ENCODE measurements at places on chromosomes 5 and 9.

- no peak for DNase-seq
These were observed 17.1 kb downstream of the TPPP start for GRCh38 chr5:675871-676698.

- DNase-seq = peak; percentile 86
These were observed 55.9 kb downstream of the TMC1 start for GRCh38 chr9:72577212-72577753.

DNA sequence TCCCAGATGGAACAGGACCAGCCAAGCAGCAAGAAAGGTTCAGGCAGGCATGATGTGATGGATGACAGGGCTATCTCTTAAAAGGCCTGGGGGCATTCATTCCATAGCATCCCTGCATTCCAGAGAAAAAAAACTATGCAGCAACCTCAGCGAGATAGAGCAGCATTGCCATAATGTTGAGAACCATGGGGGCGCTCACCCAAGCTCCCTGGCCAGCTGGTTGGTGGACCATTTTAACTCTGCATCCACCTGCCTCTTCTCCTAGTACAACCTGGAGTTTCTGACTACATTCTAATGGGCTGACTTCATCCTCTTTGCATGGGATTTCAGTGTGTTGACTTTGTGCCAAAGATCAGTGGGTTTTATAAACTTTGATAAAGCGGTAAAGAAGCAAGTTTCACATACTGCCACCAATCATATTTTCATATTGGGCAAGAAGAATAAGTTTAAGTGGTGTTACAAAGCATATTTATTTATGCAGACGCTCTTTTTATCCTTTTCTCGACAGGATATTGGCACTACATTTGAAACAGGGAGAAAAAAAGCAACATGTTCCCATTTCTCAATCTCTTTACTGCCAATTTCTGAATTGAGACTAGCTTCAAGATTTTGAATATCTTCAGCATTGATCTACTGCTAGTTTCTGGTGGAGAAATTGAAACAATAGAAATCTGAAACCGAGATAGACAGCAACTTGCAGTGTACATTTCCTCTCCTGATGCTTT is 378.3 kb upstream of the WWC1 start:
- DNase-seq = peak; percentile 48

DNA sequence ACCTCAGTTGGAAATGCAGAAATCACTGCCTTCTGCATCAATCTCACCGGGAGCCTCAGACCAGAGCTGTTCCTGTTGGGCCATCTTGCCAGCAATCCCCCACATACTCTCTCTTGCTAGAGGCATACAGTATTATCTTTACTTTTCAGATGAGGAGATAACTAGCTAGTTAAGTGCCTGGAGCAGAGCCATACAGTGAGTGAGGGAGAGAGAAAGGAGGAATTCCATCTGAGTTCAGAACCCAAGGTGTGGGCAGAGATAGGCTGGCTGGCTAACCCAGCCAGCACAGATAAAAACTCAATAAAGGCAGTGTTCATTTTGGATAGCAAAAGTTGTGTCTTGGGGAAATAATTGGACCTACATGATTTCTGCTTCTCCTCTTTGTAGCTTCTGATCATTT is 268.0 kb upstream of the KIF2A start:
- DNase-seq = no peak

- peak; percentile 51 for DNase-seq
These were observed 355.4 kb upstream of the PRR16 start for GRCh38 chr5:120108586-120109248.

- peak; percentile 42 for DNase-seq
These were observed 137.6 kb downstream of the TRPM3 start for GRCh38 chr9:70983723-70984295.

GRCh38 chr5:67395790-67396418 is 199.3 kb upstream of the CD180 start:
- no peak for DNase-seq

DNA sequence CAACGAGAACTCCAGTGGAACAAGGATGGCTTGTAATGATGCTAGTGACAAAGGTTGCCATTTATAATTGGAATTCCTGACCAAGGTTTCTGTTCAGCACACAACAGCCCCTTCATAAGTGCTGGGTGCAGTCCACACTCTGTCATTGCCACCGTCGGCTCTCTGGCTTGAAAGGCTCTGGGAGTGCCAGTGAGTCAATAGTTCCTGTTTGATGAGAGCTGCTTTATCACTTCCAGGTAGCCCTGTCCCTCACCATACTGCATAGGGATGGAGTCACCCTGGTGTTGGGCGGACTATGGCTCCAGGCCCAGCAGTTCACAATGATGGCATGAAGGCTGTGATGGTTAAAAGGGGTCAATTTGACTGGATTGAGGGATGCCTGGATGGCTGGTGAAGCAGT is 34.6 kb upstream of the SEMA4D start:
- no peak for DNase-seq

DNA sequence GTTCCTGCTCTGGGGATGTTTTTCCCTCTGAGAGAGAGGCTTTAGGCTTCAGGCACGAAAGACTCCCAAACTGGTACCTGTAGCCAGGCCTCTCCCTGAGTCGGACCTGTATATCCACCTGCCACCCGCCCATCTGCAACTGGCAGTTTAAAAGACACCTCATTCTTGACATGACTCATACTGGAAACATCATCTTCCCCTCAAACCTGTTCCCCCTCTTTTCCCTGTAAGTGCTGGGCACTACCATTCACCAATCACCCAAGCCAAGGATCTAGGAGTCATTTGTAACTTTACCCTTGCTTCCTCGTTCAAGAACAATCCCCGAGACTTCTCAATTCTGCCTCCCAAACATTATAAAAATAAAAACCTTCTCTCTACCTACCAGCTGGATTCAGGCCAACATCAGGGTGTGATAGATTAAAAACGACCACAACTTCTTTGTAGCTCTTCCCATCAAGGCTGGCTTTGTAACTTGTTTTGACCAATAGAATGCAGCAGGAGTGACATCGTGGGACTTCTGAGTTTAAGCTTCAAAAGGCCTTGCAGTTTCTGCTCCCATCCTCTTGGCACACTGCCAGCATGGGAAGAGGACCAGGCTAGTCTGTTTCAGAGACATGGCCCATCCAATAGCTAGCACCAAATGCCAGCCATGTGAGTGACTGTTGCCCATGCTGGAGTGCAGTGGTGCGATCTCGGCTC is 1.8 kb upstream of the WDR31 start:
- no peak for DNase-seq

DNA sequence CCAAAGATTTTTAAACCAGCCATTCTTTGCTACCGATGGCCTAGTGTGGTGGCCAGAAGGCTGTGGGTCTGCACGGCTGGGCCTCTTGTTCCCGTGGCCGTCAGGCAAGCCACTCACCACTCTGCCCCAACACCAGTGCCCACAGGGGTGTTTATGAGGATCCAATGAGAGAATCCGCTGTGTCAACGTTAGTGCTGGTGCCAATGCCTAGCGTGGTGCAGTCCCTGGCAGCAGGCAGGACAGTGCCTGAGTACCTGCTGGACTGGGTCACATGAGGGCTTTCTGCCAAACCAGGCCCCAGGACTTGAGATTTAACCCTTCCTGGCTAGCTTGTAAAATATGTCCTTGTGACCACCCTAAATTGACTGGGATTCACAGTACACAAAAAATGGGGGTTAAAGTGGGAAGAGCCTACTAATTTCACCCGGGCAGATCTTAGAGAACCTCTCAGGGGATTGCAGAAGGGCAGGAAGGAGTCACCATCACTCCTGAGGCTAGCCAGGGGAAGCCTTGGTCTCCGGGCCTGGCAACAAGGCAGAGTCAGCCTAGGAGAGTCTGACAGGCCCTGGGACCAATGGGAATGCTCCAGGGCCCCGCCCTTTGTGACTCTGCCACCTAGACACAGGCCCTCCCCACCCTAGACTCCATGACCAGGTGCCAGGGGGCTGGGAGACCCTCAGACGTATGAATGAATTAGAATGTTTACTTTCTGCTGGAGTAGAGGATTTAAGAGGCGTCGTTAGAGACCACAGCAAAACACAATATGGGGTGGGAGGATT is 63.2 kb upstream of the FSTL4 start:
- no peak for DNase-seq

- no peak for DNase-seq
These were observed 18.4 kb upstream of the FBP2 start for GRCh38 chr9:94612071-94612470.

GRCh38 chr9:95772320-95773052 is 103.0 kb upstream of the ERCC6L2 start:
- peak; percentile 48 for DNase-seq

GRCh38 chr5:148541054-148541835 is 113.1 kb downstream of the HTR4 start:
- DNase-seq = no peak

DNA sequence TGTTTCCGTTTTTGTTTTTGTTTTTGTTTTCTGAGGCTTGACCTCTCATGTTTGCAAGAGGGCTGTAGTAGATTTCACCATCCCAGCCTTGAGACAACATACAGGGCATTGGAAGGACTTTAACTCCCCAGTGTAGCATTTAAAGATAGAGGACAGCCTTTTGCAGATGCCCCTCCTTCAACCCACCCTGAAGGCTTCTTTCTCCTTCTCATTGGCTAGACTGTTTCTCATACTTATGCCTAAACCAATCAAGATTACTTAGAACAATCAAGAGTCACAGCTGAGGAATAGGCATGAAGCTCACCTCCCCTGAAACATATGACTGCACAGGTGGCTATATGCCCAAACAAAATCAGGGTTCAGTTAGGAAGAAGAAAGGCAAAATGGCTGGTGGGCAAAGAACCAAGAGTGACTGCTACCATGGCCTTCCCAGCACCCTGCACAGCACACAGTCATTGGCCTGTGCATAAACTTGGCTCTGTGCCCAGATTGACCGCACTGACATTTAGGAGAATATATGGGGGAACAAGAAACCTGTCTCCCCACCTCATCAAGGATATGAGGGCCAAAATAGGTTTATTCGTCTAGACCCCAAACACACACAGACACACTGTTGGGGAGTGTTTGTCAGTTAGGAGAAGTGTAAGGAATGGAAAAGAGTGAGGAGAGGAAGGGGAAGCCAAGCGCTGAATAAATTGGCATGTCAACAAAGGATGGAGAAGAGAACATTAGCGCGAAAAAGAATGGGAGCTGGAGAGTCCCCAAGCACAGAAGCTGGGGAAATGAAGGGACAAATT is 137.3 kb upstream of the RANBP3L start:
- DNase-seq = no peak

- no peak for DNase-seq
These were observed 28.4 kb upstream of the MVB12B start for GRCh38 chr9:126298063-126298801.

DNA sequence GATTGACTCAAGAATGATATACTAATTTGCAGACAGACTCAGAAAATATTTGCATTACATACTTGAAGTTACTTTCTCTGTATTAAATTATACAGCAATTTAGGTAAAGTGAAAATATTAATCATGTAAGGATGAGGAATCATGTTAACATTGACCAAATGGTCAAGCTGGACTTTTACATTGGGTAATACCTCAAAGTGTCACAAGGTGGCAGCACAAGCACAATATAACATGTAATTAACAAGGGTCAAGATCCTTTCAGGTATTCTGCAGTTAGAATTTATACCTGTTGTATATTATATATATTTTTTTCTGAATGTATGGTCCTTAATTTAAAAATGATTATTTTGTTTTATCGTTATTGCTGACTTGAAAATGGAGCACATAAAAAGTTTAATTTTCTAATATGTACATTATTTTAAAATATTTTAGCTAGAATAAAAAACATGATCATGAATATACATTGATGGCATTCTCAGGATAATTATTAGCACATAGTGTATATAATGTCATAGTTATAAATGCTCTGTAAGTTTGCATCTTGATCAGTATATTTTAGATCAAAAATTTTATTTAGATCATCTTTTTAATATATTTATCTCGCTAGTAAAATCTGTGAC is 8.6 kb downstream of the HAPLN1 start:
- peak; percentile 22 for DNase-seq

DNA sequence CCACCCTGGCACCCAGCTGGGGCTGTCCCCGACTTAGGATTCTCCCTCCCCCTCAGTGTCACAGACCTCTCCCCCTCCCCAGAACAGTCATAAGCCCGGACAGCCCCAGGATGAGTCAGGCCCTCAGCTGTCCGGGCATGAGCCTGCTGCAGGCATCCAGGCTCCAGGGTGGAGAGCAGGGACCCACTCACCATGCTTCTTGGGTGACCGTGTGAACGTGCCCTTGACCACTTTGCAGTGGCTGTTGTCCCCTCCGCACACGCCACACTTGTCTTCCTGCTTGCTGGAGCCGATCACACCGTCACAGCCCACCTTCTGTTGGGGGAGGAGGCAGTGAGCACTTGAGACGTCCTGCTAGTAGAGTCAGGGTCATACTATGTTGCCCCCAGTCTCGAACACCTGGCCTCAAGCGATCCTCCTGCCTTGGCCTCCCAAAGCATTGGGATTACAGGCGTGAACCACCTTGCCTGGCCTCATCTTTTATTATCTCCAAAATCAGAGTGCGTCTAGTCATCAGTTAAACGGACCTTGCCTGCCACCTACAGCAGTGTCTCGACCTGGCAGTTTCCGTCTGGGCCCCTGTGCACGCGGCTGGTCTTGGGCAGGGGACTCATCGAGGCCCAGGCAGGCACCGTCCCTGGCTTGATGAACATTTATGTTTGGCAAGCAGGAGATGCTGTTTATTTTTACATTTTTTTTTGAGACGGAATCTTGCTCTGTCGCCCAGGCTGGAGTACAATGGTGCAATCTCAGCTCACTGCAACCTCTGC is 72.6 kb downstream of the ZNF354C start:
- DNase-seq = no peak

DNA sequence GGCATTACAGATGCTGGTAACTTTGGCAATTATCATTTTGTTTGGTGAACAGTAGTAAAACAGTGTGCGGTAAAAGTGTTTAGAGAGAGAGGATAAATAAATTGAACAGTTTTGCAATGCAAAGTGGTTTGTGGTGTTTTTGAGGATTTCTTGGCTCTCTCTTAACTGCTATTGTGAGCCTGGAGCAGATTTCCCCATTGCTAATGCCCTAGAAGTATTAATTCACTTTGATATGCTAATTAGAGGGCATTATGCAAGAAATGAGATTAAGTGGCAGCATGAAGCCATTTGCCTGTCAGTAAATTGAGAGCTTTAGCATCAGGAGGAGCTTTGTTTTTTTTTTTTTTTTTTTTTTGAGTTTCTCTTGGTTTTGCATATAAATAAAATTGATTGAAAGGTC is 8.2 kb downstream of the PBX3 start:
- no peak for DNase-seq

- DNase-seq = no peak
These were observed 5.5 kb upstream of the CPEB4 start for GRCh38 chr5:173882632-173883031.

DNA sequence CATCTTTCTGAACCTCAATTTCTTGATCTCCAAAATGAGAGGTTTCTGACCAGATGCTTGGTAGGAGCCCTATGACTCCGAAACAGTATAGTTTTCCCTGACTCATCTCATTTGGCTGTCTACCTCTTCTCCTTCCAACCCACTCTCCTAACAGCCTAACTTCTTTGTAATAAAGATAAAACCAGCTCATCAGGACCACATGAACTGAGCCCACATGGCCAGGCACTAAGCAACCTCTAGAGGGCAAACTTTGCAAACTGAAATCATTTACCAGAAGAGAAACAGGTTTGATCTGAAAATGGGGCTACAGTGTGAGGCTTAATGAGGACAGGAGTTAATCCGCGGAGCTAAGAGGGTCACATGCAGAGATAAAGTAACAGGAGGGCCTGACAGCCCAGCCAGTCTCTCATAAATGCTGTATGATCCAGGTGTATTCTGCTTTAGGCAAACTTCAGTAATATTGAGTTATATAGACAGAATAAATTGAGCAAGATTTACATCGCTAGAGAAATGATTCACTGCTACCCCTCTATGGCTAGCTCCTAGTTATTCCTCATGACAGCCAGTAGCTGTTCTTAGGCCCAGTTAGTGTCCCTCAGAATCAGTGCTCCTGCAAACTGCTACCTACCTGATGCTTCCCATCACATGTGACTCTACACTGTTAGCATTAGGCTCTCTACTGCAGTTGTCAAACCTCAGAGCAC is 64.6 kb downstream of the ABCA1 start:
- DNase-seq = peak; percentile 87

Data from fibroblast of skin of abdomen (primary cell).